ENCODE measurements at places on chromosomes 7 and 10. TPM values are rescaled to one million over a fixed set of nuclear protein-coding genes. Genes with fewer than 3 reads are reported as not detected.

- no peak for DNase-seq
Measured at GRCh38 chr7:32059289-32060011, 10.8 kb downstream of the PDE1C start.

GRCh38 chr10:132551093-132551807, 13.7 kb downstream of the INPP5A start:
- peak; percentile 47 for DNase-seq

DNA sequence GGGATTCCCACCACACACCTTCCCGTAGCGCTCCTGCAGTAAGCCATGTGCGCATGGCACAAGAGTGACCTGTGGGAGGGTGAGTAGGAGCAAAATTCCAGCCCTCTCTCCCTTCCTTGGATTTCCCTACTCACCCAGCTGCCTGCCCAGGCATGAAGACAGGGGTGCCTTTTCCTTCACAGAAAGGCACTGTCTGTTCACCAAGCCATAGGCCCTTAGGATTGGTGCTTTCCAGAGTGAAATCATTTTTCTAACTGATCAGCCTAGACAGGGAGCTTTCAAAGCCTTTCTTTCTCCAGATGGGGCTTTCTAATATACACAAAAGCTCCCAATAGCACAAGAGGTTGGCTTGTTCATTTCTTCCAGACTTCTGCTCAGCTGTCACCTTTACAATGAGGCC, 79.7 kb downstream of the CTTNBP2 start:
- no peak for DNase-seq

- DNase-seq = no peak
Measured at GRCh38 chr10:21311426-21311825, 214.1 kb downstream of the SKIDA1 start.

Gene GIMAP6
- 85.9 TPM for total RNA-seq

DNA sequence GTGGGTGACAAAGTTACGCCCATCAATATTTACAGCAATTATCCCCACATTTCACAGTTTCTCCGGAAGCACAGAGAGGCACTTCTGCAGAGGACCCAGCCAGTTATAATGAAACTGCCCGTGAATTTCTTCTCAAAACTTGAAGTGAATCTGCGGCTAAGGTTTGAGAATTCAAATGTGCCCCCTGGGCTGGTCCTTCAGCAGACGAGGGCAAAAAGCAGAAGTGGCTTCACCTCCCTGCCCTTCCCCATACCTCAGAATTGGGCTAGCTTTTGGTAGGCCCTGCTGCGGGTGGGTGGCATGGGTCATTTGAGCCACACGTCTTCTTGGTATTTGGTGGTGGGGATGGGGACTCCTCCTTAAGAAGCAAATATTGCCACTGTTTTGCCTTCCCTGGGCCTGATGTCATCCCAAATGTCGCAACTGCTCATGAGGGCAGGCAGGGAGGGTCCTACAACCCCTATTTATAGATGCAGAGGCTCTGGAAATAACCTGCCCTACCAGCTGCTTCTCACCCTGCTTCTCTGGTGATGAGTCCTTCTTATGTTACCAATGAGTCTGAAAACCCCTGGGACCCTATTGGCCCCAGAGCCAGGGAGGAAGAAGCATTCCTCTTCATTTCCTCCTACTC, 16.6 kb upstream of the WDFY4 start:
- DNase-seq = no peak

Gene FRAT1
- total RNA-seq = 7.6 TPM

- no peak for DNase-seq
Measured at GRCh38 chr7:123715799-123716198, 33.0 kb downstream of the WASL start.

DNA sequence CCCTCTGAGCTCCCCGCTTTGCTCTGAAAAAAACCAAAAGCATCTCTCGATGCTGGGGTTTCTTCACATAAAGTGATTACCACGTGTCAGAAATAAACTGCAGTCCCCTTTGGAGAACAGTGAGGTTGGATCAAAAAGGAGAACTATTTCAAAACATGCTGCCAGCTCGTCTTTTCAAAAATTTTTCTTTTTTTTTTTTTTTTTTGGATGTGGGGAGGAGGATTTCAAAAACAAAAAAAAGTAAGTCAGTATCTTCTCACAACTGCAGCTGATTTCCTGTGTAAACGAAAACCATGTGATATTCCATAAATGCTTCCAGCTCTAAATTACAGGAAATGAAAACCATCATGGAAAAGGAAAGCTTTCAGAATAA, 155.0 kb upstream of the LYZL2 start:
- no peak for DNase-seq

Gene C7orf33
- total RNA-seq = not detected

- no peak for DNase-seq
Measured at GRCh38 chr10:1373287-1373686, 317.1 kb downstream of the WDR37 start.

DNA sequence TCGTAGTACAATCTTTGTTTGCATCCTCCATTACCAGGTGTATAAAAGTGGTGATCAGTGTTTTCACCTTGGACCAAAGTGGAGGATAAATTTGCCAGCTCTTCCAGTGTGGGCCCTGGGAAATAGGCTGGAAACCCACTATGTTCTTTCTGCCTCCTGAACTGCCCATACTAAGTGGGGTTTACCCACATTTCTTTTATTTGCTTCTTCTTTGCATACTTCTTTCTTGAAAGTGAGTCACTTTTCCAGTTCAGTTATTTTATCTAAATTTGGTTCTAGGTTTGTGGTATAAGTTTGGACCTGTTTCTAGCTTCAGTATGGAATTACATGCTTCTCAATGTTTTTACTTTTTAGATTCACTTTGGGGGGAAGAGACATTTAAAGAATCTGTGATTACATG, 126.2 kb upstream of the ACBD5 start:
- DNase-seq = no peak

DNA sequence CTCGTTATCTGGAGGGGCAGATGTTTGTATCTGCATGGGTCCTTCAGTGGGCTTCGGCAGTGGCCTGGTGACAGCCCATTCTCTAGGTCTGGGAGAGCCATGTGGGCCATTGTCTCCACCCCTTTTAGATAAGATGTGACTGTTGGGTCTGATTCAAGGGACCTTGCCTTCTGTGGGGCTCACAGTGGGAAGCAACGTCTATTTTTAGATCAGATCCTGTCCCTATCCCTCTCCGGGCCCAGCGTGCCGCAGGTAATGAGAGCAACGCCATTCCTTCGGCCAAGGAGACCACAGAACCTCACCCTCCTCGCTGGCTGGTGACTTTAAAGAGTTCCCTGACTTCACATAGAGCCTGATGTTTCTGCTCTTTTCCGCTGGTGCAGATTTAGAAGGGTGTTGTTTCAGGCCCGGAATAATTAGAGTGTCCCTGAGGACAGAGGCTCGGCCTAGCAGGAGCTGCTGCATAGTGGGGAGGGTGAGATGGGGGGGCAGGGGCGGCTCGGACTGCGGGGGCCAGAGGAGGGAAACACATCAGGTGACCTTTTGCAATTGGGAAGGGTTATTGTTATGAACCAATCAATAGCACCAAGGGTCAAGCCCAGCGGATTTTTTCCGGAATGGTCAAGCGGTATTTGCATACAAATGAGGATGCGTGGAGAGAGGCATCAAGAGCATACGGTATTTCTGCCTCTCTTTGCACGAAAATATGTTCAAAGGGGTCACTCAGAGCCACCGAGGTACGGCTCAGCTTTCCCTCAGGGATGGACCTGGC, 503.0 kb upstream of the FOXK1 start:
- no peak for DNase-seq

DNA sequence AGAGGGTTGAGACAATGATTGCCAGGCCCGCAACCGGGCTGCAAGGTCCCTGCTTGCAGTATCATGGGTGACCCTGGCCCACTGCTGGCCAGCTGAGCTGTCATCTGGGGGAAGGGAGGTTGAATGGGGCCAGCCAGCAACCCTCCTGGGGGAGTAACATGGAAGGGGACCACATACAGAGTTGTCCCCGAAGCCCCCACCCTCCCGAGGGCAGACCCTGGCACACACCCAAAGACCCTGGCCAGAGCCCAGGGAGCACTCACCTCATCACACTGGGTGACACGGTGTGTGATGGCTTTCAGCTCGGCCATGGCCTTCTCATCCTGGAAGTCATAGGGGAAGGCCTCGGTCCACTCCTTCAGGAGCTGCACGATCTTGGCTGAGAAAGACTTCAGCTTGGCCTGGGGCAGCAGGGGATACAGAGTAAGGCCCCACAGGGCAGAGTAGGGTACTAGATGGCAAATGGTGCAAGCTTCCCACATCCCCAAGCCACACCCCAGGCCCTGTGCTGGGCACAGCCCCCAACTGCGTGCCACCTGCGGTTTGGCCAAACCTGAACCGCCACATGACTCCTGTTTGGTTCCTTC, 63.4 kb downstream of the CSGALNACT2 start:
- DNase-seq = peak; percentile 14

GRCh38 chr7:131029002-131029401, 295.0 kb upstream of the KLF14 start:
- no peak for DNase-seq

DNA sequence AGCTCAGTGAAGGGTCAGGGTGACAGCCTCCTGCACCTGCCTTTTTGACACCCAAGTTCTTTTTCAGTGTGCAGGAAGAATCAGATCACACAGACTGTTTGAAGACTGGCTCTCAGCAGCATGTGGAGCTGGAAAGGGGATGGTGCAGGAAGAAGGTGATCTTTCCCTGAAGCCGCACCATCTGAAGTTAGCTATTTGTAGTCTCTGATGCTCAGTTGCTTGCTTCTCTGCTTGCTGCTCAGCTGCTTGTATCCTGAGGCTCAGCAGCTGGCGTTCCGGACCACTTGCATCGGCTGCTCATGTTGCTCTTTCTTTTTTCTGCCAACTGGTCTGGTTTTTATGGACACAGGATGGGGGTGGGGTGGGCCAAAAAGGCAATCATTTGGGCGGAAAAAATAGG, 15.8 kb upstream of the DNMBP start:
- DNase-seq = no peak

GRCh38 chr10:85851325-85851724, 515.3 kb downstream of the GRID1 start:
- DNase-seq = no peak

DNA sequence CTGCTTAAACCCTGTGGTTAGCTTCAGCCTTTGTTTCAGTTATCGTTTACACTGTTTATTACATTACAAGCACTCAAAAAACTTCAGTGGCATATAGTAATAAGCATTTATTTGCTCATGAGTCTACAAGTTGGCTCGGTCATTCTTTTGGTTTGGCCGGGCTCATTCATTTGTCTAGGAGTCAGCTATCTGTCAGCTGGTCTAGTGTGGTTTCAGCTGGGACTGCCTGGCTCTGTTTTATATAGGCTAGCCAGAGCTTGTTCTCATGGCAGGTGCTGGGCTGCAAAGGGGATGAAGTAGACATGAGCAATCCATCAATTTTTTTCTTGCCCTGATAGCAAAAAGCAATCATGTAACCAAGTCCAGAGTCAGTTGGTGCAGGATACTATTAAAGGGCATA, 103.6 kb downstream of the MKLN1 start:
- DNase-seq = no peak

DNA sequence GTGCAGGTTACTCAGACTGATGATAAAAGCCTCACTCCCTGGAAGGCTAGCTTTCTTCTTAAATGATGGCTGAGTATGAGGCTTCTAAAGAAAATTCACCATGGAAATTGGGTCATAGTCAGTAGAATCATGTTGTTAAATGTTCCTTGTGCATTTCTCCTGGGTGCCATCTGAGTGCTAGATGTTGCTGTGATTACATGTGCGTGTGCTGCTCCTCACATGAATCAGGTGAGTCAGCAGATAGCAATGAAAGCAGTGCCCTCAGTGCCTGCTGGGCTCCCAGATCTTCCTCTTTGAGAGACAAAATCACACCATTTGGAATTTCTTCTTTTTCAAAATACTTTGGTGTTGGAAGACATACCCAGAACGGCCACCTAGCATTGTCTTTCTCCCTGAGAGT, 331.7 kb downstream of the XPNPEP1 start:
- DNase-seq = no peak

- DNase-seq = no peak
Measured at GRCh38 chr7:15577600-15577999, 15.8 kb upstream of the AGMO start.

- DNase-seq = no peak
Measured at GRCh38 chr7:85261336-85261735, 74.5 kb upstream of the SEMA3D start.

DNA sequence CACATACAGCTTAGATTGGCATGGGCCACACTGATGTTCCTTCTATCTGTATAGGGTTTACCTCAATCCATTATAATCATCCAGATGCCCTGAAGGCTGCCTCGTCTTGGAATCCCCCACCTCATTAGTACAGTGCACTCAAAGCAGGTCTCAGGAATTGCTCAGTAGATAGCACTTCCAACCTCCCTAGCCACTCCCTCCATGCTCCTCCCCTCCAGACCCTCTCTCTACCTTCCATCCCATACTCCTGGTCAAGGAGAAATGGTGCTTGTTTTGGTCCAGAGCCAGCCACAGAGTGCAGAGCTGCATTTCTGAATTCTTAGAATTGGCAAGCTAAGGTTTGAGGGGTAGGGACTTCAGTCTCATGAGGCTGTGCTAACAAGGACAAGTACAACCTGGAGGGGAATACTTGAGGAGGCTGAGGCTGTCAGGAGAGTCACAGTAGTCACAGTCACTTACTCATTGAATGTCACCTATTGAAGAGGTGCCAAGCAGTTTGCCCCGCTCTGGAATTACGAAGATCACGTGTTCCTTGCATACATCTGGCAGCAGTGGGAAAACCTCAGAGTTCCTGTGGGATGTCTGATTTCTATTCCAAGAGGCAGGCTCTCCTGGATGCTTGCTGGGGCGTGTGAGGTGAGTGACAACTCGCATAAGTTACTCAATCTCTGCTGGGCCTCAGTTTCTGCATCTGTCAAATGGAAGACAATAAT, 60.7 kb upstream of the ZNF746 start:
- no peak for DNase-seq

GRCh38 chr7:66553001-66553400, 75.7 kb upstream of the KCTD7 start:
- no peak for DNase-seq

GRCh38 chr7:51316262-51316665, 345 bp downstream of the COBL start:
- DNase-seq = no peak

Gene CFAP58
- total RNA-seq = 0.58 TPM

Gene LIPJ
- total RNA-seq = not detected

Gene PDGFA
- 0.73 TPM for total RNA-seq

DNA sequence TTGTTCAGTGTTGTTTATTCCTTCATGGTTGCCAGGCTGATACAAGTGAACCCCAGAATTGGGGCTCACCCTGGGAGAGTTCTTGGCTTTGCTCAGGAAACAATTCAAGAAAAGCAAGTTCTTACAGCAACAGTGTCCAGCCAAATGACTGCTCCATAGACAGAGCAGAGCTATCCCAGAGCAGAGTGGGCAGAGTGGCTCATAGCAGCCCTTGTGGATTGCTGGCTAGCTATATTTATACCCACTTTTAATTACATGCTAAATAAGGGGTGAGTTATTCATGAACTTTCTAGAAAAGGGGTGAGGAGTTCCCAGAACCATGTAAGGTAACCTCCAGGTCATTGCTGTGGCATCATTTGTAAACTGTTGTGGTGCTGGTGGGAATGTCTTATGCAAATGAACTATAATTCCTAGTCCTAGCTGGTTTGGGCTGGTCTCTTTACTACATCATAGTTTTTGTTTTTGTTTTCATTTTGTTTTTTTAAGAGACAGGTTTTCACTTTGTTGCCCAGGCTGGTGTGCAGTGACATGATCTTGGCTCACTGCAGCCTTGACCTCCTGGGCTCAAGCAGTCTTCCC, 59.9 kb upstream of the HBP1 start:
- no peak for DNase-seq

- DNase-seq = no peak
Measured at GRCh38 chr7:131234719-131235488, 92.8 kb upstream of the MKLN1 start.

- DNase-seq = no peak
Measured at GRCh38 chr7:130090745-130091532, 20.6 kb downstream of the KLHDC10 start.

GRCh38 chr7:52285689-52286088, 749.7 kb upstream of the POM121L12 start:
- DNase-seq = no peak

Gene TMEM270
- not detected for total RNA-seq
